H7 (cell line): ENCODE measurements at places on chromosomes 2 and 18. TPM values are rescaled to one million over a fixed set of nuclear protein-coding genes. Genes with fewer than 3 reads are reported as not detected.
A peak's percentile ranks its signal among the peaks of the same experiment; 100 is the strongest.

GRCh38 chr2:46040563-46041155, 256.5 kb upstream of the EPAS1 start:
- no peak for DNase-seq

DNA sequence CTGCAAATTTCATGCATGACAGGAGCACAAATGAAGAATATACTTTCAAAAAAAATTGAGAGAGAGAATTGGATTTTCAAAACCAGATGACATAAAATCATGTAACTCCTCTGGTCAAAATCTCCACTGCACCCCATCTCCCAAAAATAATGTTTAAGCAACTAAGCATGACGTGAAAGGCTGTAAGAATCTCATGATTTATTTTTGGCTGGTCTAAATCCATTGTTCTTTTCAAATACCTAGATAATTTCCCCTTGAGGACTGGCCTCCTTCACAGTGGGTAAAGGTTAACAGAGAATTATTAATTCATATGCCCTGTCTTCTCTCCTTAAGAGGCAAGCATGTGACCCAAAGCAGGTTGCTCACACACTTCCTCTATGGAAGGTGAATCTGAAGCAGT, 101.5 kb upstream of the CCDC195 start:
- no peak for DNase-seq

DNA sequence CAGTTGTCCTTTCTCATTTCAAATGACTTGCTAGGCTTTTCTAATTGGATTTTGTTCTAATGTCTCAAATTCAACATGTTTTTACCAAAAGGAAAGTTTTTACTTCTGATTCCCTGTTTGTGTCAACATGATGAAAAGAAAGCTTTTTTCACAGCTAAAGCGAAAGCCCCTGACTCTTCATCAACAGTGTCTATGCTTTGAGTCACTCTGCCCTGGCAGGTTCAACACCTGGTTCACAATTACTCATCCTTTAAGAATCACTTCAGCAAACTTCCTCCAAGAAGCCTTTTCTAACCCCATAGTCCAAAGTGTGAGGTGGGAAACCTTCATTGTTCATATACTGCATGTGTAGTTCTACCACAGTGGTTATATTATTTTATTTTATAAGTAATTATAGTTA, 7.6 kb upstream of the DSG2 start:
- DNase-seq: no peak

The FAM124B gene
- 0.22 and 0.31 TPM in 2 replicates for total RNA-seq

DNA sequence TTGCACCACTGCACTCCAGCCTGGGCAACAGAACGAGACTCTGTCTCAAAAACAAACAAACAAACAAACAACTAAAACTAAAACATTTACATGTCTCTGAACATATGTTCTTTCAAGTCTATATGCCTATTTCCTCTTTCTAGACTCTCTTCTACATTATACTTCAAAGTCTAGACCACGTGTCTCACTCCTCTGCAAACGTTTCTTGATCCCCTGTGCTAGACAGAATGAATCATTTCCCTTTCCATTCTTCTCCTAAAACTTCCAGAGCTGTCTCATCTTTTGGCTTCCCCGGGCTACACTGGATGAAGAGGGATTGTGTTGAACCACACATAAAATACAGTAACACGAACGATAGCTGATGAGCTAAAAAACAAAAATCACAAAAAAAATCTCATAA, 67.1 kb downstream of the BAZ2B start:
- no peak for DNase-seq

DNA sequence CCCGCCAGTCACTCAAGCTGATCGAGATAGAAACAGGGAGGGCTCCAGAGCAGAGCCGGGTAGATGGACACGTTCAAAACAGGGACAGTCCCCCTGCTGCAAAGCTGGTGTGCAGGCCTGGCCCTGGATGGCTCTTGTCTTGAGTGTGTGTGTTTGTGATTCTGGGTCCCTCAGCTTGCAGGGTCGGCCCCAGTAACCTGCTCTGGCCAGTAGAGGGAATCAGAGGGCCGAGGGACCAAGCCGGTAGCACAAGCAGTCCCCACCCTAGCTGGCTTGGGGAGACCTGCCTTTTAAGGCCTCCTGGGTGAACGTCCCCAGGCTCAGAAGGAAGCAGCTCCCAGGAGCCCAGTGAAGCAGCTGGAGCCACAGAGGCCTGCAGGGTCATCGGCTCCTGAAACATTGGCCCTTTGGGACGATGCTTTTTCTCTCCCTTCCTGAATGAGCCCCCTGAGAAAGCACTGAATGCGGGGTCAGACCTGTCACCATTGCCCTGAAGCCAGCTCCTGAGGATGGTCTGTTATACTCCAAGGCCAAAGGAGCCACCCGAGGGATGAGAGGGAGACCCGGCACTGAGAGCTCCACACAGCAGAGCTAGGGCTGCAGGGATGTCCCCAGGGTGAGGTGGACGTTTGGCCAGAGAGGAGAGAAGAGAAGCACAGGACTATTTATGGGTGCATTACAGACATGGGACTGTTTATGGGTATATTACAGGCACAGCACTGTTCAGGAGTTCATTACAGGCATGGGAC, 15.4 kb upstream of the MLPH start:
- DNase-seq: peak; percentile 92

The WNT6 gene
- total RNA-seq: not detected in 2 replicates
